ENCODE measurements at places on chromosomes 11 and 22.

DNA sequence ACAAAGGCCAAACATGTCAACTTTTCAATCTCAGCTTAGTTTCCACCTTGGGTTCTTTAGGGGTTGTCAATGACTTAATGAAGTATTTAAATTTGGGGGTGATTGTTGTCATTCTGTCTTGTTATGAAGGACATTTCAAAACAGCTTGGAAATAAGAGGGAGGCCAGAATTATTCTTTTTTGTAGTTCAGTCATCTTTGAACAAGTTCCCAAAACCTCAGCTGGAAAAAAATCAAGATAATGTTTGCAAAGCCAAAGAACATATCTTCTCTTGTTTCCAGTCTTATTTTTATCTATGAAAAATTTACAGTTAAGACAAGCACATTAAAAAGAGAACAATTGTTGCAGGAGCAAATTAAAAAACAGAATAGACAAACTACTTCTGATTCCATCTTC is 612.8 kb downstream of the INSC start:
- DNase-seq, result no peak

- no peak for DNase-seq
These were observed 69.9 kb downstream of the THAP12 start for GRCh38 chr11:76310832-76311595.

GRCh38 chr11:18972336-18972735 is 33.1 kb upstream of the MRGPRX1 start:
- DNase-seq, result no peak

DNA sequence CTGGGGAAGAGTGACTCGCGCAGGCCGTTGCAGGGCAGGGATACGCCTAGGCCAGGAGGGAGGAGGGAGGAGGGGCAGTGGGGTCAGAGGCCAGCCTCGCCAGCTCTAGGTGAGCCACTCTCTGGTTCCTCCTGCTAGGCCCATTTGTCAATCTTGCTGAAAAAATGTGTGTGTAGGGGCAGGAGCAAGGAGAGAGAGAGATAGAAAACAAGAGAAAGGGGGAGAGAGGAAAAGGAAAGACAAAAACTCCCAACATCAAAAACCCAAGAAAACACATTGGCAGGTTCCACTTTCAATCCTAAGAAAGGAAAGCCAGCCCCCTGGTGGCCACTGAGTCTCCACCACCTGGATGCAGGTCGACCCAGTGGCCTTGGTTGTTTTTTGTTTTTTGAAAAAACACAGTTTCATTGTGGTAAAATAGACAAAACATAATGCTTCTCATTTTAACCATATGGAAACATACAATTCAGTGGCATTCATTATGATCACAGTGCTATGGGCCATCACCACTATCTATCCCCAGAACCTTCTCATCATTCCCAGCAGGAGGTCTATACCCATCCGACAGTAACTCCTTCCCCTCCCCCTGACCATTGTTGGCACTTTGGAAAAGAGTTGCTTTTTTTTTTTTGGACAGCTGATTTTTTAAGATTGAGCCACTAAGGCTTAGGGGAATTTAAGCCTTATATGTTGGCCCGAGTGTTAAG is 10.9 kb downstream of the OMP start:
- DNase-seq, result no peak

- DNase-seq, result no peak
These were observed 27.7 kb downstream of the CDON start for GRCh38 chr11:126034933-126035425.

DNA sequence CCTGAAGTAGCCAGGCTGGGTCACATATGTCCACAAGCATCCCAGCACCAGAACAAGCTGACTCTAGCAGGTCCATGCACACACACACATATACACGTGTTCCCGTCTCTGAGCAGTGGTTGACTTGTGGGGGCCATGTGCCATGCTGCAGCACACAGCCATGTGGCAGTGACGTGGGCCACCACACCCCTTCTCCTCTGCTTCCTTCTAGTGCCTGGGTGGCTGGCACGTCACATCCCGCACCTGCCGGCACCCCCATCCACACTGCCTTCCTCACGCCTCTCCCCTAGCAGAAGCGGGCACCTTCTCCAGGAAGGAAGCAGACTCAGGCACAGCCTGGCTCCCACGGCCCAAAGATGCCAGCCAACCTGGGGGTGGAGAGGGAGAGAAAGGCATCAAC is 9.5 kb downstream of the SYT7 start:
- DNase-seq, result no peak

DNA sequence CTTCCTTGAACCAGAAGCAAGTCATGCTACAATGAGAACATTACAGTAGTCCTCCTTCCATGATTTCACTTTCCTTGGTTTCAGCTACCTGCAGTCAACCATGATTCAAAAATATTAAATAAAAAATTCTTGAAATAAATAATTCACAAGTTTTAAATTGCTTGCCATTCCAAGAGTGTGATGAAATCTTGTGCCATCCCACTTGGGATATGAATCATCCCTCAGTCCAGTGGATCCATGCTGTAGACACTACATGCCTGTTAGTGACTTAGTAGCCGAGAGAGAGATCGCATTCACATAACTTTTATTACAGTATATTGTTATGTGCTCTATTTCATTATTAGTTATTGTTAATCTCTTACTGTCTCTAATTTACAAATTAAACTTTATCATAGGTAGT is 6.0 kb downstream of the HOATZ start:
- DNase-seq, result peak; percentile 74

- DNase-seq, result no peak
These were observed 20.7 kb downstream of the CDKN1C start for GRCh38 chr11:2864901-2865300.

- peak; percentile 64 for DNase-seq
These were observed 3.6 kb downstream of the AHNAK start for GRCh38 chr11:62542750-62543567.

DNA sequence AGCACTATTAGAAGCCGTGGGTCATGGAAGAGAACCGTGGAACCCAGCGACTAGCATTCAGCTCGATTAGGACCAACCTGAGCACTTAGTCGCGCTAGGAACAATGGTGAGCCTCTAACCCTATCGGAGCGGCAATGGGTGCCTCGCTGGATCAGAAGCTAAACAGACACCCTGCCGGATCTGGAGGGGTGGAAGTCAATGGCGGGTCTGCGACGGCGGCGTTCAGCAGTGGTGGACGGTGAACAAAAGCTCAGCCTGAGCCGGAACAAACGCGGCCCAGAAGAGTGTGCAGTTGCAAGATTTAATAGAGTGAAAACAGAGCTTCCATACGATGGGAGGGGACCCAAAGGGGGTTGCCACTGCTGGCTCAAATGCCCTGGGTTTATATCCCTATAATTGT is 391.8 kb upstream of the DDI1 start:
- DNase-seq, result no peak

- DNase-seq, result no peak
These were observed 103.8 kb upstream of the CHORDC1 start for GRCh38 chr11:90326647-90327046.

- no peak for DNase-seq
These were observed 212.3 kb upstream of the NCAM1 start for GRCh38 chr11:112748713-112749543.

- DNase-seq, result peak; percentile 90
These were observed at the start of gene NXPE2 for GRCh38 chr11:114678125-114679036. Gene NXPE2 (plus strand): TSS chr11:114678527. CDS start chr11:114678576, 49 bp downstream.

DNA sequence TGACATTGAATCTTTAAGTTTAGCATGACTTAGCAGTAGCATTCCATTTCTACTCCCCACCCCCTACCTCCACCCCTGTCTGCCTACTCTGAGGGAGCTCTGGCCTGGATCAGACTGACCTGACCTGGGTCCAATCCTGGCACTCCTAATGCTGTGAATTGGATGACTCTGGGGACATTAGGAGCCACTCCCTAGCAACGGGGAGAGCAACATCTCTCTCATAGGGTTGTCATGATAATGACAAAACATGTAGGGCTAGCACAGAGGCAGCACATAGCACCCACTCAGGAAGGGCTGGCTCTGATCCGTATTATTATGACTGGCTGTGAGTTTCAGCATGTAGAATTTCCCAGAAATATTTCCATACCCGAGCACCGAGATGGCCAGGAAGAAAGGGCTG is 40.5 kb downstream of the CABIN1 start:
- DNase-seq, result no peak

GRCh38 chr11:119729581-119729927 is 554 bp upstream of the NECTIN1 start:
- no peak for DNase-seq

GRCh38 chr22:49590851-49591445 is 236.7 kb downstream of the BRD1 start:
- no peak for DNase-seq

GRCh38 chr11:122319691-122320620 is 203.9 kb upstream of the BLID start:
- no peak for DNase-seq

DNA sequence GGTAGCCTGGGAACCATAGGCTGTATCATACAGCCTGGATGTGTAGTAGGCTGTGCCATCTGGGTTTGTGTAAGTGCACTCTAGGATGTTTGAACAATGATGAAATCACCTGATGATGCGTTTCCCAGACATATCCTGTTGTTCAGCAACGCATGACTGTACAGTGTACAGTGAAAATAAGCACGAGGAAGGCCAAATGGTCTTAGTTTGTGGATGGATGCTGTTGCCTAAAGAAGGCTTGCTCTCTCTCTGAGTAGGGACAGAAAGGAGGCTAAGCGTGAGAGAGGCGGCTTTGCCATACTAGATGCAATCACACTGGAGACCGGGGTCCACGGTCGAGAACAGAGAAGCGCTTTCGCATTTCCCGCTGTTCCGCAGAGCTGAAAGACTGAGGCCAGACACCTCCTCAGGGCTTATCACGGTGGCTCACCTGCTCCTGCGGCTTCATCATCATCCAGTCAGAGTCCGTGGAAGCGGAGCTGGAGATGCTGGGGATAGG is 27.6 kb upstream of the APLP2 start:
- DNase-seq, result peak; percentile 65

DNA sequence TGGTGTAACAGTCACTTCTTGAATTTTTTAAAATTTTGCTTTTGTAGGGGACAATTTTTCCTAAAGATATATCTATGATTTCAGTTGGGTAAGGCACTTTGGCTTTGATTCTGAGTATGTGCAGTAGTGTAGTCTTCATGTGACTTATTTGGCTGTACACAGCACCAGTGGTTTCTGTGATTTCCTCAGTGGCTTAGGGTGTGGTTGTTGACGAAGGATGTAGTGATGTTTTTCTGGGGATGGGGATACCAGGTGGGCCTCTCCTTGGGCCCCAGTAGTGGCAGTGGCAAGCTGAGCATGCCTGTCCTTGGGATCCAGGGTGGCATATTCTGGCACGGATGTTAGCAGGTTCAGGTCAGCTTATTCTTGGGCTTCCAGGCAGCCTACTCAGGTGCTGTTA is 364.9 kb upstream of the CADM1 start:
- no peak for DNase-seq

DNA sequence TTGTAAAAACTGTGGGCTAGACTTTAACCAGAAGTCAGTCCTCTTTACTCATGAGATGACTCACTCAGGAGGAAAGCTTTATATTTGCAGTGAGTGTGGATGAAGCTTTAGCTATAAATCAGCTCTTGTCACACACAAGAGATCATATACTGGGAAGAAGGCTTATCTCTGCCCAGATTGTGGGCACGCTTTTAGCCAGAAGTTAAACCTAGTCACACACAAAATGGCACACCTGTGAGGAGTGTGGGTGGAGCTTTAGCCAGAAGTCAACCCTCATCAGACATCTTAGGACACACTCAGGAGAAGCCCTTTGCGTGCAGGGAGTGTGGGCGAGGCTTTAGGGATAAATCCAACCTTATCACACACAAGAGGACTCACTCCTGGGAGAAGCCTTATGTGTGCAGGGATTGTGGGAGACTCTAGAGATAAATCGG is 706.9 kb upstream of the LUZP2 start:
- DNase-seq, result no peak

DNA sequence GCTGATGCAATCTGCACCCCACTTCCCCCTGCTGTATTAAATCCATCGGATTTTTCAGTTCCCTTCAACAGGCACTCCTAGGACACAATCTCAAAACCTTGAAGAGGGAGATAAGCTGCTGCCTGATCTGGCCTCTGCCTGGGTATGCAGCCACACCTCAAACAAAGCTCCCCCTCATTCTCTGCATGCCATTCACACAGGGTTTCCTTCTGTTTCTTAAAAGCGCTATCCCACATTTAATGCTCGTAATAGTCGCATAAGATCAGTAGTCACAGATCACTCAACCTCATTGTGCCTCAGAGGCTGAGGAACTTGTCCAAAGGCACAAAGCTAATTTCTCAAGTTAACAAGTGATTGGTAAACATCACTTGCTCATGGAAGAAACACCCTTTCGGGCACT is 34.0 kb downstream of the UQCR10 start:
- DNase-seq, result no peak

DNA sequence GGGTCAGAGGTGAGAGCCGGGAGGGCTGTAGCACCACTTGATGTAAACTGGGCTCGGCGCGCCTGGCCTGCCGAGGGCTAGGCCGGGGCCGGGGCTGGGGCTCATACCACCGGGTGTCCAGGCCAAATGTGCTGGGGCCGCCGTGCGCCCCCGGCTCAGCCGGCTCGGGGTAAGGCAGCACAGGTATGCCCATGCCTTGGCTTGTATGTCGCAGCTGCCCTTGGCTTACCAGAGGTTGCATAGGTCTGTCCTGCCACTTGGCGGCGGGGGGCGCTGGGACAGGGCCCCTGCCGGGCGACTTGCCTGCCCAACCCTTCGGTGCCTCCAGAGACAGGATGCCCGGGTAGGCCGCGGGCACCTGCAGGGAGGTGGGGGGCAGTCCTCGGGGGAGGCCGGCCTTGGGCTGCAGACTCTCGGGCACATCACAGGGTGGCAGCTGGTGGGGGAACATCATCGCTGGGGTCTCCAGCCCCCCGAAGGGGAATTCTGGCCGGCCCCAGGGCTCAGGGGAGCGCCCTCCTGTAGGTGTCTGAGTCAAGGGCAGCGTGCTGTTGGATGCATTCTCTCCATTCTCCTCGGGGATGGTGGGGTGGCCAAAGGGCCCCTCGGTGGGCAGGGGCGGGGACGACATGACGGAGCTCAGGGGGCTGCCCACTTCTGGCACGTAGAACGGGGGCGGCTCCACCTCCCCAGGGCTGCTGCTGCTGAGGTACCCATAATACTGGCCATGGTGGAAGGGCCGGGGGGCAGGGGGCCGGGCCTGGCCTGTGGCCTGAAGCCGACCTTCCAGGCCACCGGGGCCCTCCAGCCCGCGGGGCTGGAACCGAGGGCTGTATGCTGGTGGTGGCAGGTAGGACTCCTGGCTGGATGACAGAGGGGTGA is 36.4 kb downstream of the IGSF9B start:
- DNase-seq, result no peak

GRCh38 chr11:102666331-102666957 is 39.1 kb downstream of the MMP27 start:
- peak; percentile 50 for DNase-seq

GRCh38 chr11:107337917-107338316 is 119.7 kb downstream of the CWF19L2 start:
- no peak for DNase-seq

DNA sequence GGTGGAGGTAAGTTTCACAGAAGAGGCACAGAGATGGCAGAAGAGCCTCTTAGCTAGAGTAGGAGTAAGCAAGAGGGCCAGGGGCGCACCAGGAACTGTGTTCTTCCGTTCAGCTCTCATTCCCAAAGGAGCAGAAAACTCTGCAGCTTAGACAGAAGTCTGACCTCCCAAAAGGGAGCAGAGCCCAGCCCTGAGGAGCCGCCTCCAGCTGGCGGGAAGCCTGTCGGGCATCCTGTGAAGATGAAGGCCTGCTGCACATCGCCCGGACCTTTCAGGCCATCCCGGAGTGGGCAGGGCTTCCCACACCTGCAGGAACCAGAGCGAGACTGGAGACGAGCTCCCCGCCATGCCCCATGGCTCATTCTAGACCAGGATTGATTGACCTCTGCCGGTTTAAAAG is 1102.8 kb downstream of the BRD1 start:
- no peak for DNase-seq

GRCh38 chr22:44718418-44718817 is 16.4 kb downstream of the PRR5 start:
- DNase-seq, result no peak

All from kidney glomerular epithelial cell (primary cell).